ENCODE measurements at places on chromosomes 11 and 22.

DNA sequence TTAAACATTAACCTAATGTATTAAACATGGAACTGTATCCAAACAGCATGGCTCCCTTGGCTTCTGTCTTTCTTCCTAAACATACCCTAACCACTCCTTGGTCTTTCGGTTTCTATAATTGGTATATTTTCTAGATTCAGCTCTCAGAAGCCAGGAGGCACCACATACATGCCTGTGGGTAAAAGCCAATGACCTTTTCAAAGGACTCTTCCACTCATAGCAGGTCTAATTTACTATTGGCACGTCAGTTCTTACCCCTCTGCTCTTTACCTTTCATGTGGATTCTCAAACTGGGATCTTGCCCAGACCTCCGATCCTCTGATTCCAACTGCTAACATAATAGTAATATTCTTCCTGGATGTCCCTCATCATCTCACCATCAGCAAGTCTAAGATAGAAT lies 835.1 kb downstream of the NTM start:
- DNase-seq: no peak

GRCh38 chr11:74316772-74317505 lies 5.5 kb upstream of the P4HA3 start:
- no peak for DNase-seq

DNA sequence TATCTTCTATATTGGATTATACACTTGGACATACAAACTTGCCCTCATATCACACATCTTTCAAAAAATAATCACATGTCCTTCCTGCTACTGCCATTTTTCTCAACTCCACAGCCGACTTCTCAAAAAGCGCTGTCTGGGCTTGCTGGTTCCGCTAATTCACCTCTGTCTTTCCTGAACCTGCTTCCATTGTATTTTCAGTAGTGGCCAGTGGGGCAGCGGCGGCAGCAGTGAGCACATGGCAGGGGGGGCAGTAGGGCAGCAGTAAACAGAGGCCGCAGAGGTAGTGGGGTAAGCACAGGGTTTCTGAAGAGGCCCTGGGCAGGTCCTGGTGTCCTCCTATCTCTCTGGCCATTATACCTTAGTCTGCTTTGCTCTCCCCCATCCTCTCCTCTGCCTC lies 126.3 kb downstream of the RRAS2 start:
- DNase-seq: no peak

- DNase-seq: no peak
Measured at GRCh38 chr11:112735470-112735869, 225.8 kb upstream of the NCAM1 start.

DNA sequence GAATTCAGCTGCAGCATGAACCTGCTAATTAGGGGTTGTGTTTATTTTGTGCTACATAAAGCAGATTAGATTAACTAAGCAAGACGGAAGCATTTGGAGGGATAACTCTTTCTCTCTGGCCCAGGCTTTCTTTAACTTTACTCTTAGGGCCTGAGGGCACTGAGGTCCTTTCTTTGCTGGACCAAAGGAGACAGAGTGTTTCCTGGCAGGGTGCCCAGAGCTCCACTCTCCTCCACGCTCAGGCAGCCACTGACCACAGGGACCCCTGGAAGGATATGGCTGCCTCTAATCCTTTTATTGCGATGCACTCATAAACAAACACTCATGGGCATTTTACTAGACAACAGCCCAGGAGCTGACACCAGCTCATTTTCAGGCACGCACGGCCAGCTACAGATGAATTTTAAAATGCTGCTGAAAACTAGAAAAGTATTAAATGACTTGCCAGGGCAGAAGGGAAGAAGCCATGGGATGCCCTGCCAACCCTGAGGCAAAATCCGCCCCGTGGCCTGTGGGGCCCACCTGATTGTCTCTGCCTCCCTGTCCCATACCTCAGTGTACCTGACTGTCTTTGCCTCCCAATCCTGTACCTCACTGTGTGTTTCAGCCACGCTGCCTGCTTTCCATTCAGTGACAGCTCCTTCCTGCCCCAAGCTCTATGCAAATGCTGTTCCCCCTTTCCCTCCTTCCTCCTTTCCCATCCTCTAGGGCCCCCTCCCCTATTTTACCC lies 192.6 kb upstream of the NAV2 start:
- DNase-seq: no peak

DNA sequence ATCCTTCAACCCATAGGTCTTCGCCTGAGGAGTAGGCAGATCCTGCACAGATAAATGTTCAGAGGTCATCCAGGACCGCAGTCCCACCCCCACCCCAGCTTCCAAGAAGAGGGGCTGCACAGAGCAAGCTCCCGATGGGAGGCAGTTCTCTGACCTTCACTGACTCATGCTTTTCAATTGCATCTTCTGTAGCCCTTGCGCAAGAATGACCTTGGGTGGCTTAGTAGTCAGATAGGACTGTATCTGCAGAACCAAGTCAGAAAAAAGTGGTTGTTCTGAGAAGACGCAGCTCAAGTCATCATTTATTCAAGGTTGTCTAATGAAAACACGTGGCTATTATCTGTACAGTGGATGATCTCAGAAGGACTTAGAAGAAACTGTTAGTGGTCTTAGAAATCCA lies 16.4 kb upstream of the GRAMD1B start:
- DNase-seq: no peak

DNA sequence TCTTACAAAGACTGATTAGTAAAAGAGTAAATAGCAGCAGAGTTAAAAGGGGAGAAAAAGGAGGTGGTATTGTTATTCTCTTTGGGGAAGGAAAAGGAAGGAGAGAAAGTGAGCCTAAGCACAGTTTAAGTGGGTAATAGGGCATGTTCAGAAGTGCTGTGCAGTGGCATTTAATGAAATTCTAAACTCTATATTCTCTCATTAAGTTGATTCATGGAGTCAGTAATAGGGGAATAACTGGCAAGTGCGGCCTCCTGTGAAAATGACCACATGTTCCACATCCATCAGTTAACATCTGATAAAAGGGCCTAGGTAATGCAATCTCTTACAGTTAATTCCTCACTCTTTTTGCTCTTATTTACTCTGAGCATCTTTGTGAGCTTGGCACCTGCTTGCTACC lies 516.7 kb downstream of the JRKL start:
- no peak for DNase-seq

- no peak for DNase-seq
Measured at GRCh38 chr11:115193914-115194801, 310.1 kb downstream of the CADM1 start.
